ENCODE measurements at places on chromosomes 6 and 20.

DNA sequence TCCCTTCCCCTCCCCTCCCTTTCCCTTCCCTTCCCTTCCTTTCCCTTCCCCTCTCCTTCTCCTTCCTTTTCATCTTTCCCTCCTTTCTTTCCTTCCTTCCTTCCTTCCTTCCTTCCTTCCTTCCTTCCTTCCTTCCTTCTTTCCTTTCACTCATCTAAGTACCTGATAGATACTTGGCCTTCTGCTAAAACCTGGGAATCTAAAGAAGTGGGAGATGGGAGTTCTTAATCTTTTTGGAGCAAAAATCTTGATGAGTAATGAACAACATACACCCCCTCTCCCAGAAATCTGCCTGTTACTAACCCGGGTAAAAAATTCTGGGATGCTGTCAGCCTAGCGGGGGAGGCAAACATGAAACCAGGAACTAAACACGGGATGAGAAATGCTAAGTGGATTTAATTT is 100.7 kb downstream of the VEGFA start:
- no peak for DNase-seq

DNA sequence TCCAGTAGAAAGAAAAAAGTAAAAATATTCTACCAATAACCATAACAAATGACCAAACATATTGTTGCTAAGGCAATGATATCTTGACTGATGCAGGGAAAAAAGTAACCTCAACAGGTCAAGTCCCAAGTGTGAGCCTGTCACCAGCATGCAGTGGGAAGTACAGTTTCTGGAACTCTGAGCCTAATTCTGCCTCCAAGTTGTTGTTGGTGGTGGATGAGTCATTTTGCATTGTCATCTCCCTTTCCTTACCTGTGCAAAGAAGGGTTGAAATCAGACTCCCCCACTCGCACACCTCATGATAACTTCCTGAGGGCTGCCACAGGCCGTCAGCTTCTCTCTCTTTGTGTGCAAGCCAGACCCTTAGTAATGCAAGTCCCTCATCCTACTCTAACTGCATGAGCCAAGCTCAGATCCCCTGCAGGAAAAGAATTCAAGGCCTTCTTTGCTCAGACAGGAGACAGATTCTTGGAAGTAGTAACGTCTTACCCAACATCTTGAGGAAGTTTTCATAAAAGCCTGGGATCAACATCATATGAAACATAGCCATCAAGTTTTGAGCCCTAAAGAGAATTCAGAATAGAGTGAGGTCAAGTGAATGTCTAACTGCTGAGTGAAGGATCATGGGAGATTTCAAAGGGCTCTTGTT is 207.6 kb upstream of the FOXA2 start:
- DNase-seq = no peak

GRCh38 chr20:63087236-63087871 is 80.6 kb upstream of the BHLHE23 start:
- no peak for DNase-seq

DNA sequence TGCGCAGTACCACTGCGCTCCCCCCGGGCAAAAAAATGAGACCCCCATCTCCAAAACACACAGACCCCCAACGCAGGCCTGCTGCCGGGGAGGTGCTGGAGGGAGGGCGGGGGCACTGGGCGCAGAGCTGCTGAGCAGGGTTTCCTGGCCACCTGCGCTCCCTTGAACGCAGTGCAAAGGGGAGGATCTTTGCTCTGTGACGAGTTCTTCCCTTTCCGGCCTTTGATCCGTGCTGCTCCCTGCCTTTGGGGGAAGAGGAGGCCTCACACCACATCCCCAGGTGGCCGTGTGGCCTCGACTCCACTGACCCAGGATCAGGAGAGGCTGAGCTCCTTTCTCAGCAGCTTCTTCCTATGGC is 8.9 kb upstream of the COL20A1 start:
- no peak for DNase-seq

- no peak for DNase-seq
Measured at GRCh38 chr6:7188492-7188891, 80.7 kb downstream of the RREB1 start.

DNA sequence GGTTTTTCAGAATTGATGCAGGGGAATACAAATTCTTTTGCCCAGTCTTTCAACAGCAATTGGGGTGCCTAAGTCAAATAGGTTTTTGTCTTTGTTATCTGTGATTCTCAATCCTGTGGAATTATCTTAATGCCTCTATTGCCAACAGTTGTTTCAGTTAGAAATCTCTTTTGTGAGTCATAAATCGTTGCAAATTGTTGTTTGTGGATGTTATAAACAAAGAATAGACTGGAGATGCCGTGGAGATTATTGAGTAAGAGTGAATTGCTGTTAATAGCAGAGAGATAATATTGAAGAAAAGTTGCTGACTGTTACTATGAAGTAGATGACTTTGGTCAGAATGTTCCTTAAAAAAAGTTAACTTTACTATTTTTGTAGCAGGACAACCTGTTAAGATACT is 63.7 kb upstream of the POPDC3 start:
- no peak for DNase-seq

All from stimulated activated CD4-positive, alpha-beta T cell treated with anti-CD3 and anti-CD28 coated beads, Interleukin-12 subunit alpha, Interleukin-12 subunit beta, amount 100 ng/mL, for 24 hours (primary cell).